ENCODE measurements at places on chromosomes 12 and 14.
A peak's percentile ranks its signal among the peaks of the same experiment; 100 is the strongest.

GRCh38 chr14:59890676-59891075, 20.1 kb upstream of the RTN1 start:
- DNase-seq = no peak

GRCh38 chr14:21326972-21327371, 47.1 kb downstream of the RPGRIP1 start:
- no peak for DNase-seq

DNA sequence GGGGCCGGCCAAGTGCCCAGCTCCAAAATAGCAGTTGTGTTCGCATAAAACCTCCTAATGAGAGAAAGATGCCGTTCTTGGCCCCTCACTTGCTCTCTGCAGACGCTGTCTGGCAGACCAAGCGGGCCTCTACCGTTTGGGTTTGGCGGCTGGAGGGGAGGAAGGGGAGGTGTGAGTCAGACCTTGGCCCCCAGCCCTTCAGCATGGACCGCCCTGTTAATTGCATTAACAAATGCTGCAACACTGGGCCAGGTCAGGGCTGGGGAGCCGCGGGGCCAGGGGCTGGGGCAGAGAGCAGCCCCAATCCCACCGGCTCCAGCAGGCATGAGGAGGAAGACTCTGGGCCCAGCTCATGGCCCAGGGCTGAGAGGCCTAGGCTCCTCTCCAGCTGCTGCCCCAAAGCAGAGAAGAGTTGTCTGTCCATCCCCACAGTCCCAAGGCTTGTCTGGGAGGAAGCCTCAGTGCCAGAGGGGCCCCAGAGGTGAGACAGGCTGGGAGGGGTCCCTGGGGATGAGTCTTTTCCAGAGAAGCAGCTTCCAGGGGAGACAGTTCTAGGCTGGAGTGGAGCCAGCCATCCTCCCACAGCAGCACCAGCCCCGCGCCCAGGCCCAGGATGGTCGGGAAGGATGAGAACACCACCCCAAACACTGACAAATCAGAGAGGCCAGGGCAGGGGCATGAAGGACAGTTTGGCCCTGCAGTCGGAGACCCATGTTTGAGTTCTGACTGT, 16.9 kb downstream of the LTBP2 start:
- no peak for DNase-seq

DNA sequence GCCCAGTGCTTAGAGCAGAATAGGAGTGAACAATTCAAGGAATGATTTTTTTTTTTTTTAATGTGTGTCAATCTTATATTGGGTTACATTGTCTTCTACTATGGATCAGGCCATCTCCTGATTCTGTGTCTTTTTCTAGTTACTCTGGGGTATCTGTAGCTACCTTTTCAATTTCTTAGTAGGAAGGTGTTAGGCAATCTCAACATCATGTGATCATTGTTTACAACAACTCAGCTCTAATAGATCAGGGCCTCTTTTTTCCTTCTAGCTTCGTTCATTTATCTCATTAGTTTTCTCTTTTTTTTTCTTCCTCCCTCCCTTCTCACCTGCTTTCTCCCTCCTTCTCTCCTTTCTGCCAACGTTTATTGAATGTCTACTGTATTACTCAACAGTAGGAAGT, 8.9 kb downstream of the SOCS2 start:
- DNase-seq = no peak

GRCh38 chr12:119544765-119545625, 48.6 kb upstream of the TMEM233 start:
- peak; percentile 21 for DNase-seq

- DNase-seq = no peak
Measured at GRCh38 chr14:101237252-101237616, 324.1 kb upstream of the DIO3 start.

GRCh38 chr12:94965982-94966630, 37.4 kb downstream of the NDUFA12 start:
- DNase-seq = no peak

DNA sequence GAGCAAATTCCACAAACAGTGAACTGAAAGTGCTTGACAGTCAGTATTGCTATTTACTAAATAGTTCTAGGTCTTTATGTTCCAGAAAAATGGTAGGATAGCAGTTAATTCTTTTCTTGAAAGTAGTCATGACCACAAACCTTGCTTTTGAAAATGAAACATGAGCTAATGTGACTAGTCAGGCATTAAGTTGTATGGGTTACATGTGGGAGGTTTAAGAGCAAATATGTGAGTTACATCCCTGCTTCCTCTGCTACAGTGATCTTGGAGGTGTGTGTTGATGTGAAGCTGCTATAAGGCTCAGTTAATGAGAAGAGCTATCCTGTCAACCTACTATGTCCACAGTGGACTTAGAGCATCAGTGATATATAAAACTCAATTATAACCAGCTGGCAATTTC, 741.6 kb downstream of the FSCB start:
- DNase-seq = no peak

- DNase-seq = no peak
Measured at GRCh38 chr14:35854696-35855270, 28.6 kb downstream of the BRMS1L start.

GRCh38 chr12:24705741-24706358, 243.1 kb downstream of the BCAT1 start:
- no peak for DNase-seq

- no peak for DNase-seq
Measured at GRCh38 chr14:55505846-55506245, 65.4 kb upstream of the TBPL2 start.
